CD4-positive, CD25-positive, alpha-beta regulatory T cell (primary cell): ENCODE measurements at places on chromosomes 1 and 21. TPM values are rescaled to one million over a fixed set of nuclear protein-coding genes. Genes with fewer than 3 reads are reported as not detected.

DNA sequence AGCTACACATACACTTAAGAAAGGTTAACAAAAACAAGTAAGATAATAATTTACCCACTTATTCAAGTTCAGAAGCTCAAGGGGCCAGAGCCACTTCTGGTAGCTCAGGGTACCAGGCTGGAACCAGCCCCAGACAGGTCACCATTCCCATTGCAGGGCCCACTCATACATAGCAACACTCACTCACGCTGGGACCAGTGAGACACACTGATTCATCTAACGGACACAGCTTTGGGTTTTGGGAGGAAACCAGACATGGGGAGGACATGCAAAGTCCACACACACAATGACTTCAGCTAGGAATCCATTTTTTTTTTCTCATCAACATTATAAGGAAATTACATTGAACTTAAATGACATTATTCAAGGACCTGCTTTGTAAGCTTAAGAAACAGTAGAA is 169.1 kb downstream of the ZC3H11B start:
- DNase-seq: no peak

- DNase-seq: no peak
Measured at GRCh38 chr1:230573658-230574057, 68.6 kb upstream of the COG2 start.

- no peak for DNase-seq
Measured at GRCh38 chr1:115426231-115426771, 88.3 kb upstream of the NGF start.

NKAIN1 gene
- not detected for polyA plus RNA-seq

GRCh38 chr21:9838738-9839642 is 682.4 kb upstream of the TPTE start:
- no peak for DNase-seq

GRCh38 chr1:205663286-205663936 is 16.9 kb downstream of the SLC45A3 start:
- DNase-seq: no peak

- DNase-seq: no peak
Measured at GRCh38 chr1:53576381-53576801, 117.2 kb downstream of the DMRTB1 start.

- no peak for DNase-seq
Measured at GRCh38 chr21:15061279-15061678, 3.5 kb downstream of the NRIP1 start.

DNA sequence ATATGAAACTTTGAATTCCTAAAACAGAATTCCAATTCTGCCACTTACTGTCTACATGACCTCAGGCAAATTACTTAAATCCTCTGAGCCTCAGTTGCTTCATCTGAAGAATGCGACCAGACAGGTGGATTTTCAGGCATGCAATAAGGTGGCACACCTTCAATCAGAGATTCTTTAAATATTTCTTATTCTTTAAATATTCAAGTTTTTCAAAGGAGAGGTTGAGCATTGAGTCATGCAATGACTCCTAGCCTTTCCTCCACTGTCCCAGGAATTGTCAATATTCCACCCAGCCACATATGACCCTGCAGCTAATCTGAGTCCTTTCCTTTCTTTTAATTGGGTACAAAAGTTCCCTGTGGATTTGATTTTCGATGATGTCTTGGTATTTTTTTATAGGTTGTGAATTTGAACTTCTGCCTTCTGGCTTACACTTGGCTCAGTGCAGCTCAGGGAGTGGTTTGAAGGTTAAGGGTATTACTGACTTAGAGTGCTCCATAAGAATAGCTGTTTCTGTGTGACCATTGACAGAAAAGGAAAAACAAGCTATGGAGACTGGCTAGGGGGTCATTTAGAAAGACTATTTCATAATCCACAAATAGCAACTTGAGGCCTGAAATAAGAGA is 52.2 kb upstream of the PRDX6 start:
- DNase-seq: no peak

DNA sequence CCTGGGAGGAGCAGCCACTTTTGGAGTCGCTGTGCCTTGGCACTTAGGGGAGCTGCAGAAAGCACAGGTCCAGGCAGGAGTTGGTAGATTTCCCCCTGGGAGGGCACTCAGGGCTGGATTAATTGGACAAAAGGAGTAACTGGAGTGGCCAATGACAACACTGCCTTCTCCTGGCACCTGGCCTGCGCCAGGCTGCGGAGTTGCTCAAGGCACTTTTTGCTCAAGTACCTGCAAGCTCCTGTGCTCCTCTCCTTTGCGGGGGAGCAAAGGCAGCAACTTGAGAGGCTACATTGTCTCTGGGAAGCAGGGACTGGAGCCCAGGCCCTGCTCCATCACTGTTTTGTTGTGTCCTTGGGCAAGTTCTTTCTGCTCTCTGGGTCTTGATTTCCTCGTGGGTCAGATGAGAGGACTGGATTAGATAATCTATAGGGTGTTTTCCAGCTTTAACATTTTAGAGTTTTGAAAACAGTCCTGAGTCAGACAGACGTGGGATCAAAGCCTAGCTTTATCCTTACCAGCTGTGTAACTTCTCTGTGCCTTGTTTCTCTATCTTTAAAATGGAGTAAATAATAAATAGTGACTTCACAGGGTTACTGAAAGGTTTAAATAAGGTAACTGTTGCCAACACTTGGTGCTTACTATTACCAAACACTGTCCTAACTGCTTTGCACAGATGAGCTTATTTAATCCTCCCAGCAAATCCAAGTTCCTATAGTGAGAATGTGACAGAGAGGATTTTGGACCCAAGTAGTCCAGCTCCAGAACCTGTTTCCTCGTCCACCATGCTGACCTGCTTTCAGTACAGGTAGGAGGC is 18.0 kb upstream of the GRHL3 start:
- no peak for DNase-seq
